ENCODE measurements at places on chromosomes 7 and 10.

GRCh38 chr10:32972929-32973328, 14.9 kb upstream of the ITGB1 start:
- DNase-seq = no peak

- DNase-seq = no peak
Observed at GRCh38 chr7:23938937-23939552, 229.0 kb downstream of the STK31 start.

DNA sequence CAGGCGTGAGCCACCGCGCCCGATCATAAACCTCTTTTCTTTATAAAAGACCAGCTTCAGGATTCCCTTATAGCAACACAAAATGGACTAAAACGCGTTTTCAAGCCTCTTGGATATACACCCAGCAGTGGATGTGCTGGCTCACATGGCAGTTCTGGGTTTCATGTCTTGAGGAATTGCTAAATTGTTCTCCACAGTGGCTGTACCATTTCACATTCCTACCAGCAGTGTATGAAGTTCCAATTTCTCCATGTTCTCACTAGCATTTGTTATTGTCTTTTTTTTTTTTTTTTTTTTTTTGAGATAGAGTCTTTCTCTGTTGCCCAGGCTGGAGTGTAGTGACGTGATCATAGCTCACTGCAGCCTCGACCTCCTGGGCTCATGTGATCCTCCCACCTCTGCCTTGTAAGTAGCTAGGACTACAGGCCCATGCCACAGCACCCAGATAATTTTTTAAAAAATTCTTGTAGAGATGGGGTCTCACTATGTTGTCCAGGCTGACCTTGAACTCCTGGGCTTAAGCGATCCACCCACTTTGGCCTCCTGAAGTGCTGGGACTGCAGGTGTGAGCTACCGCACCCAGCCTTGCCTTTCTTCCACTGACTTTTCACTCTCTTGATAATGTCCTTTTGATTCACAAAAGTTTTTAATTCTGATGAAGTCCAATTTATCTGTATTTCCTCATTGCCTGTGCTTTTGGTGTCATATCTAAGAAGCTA, 17.4 kb downstream of the TECPR1 start:
- no peak for DNase-seq

GRCh38 chr10:14362104-14362503, 31.4 kb upstream of the FRMD4A start:
- no peak for DNase-seq

GRCh38 chr10:3310016-3310784, 137.6 kb upstream of the PITRM1 start:
- no peak for DNase-seq

DNA sequence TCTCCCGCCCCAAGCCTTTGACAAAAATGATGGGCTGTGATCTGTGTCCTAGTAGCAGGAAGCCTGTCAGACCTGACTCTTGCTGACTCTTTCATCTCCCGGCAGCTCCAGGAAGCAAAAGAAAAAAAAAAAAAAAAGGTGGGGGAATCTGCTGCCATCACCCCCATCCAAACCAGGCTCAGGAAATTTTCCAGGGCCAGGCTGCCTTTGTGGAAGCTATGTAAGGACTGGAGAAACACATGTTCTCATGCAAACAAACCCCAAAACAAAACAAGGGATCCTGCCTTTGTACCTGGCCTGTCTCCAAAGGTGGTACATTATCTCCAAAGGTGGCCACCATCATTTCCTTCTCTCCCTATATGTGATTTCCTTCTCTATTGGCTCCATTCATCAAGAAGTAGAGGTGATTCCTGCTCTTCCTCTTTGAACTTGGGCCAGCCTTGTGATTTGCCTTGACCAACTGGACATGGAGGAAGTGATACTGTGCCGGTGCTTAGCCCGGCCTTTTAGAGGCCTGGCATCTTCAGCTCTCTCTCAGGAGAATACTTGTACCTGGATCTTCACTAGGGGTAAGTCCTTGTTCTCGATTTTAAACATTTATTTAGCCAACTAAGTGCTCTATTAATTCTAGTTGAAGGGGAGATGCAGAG, 192.2 kb upstream of the SVIL start:
- DNase-seq = no peak

DNA sequence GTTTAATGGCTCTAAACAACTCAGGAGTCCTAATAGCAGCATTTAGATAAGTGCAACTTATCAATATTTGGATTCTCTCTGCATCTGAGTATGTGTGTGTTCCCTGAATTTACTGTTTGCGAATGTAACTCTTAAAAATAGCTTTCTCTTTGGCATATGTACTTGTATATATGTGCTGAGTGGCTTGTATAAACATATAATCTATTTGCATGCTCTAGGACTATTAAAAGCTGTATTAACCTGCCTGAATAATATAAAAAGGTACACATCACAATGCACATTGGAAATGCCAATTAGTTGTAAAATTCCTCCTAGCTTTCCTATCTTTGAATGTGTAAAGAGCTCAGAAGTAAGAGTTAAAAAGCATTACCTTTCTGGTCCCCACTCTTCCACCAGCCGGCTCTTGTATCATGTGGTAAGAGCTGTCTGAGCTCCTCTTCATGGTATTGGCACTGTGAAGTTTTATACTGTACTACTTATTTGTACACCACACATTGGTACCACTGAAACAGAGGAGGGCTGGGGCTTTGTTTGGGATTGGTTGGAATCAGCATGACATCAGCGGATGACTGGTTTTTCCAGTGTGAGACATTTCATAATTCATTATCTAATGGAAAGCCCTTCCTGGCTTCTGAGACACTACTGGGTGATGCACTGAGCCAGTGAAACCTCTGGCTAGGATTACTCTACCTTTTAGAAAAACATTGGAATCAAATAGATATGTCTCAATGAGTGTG, at the start of gene INHBA:
Gene INHBA (minus strand): TSS at position 456 of the 737 bp plus-strand sequence. CDS start 2,716 bp downstream, outside the sequence.
- DNase-seq = no peak

- DNase-seq = no peak
Observed at GRCh38 chr10:132514821-132515520, 22.6 kb upstream of the INPP5A start.

GRCh38 chr10:4067531-4067930, 282.5 kb upstream of the KLF6 start:
- no peak for DNase-seq

- no peak for DNase-seq
Observed at GRCh38 chr10:68239596-68240150, 7.8 kb upstream of the ATOH7 start.

DNA sequence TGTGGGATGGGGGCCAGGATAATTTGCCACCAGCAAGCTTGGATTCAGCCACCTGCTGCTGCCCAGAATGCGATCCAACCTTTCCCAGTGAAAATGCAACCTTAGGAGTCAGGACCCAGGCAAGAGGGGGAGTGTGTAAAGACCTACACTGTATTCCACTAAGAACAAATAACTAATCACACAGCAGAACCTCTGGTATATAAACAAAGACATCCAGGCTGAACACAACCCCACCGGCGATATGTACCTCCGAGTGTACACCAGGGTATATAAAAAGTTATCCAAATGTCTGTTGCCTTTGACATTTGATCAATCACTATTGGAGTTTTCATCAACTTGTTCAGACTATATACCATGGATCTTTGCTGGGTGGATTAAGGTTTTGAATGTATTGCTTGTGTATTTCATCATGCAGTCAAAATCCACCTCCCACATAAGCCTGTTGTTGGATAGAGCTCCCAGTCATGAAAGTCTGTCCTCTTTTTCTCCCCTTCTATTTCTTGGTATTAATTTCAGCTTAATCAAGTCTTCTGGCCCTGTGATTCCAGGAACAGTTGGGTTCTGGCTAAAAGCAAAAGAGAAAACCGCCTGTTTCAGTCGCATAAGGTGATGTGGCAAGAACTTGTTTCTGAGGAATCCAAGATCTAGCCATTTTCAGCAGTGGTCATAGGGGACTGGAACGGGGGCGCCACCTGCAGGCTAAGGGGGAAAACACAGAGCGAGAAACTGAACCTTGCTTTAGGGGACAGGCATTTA, 290.7 kb downstream of the CCDC3 start:
- DNase-seq = peak; percentile 56

DNA sequence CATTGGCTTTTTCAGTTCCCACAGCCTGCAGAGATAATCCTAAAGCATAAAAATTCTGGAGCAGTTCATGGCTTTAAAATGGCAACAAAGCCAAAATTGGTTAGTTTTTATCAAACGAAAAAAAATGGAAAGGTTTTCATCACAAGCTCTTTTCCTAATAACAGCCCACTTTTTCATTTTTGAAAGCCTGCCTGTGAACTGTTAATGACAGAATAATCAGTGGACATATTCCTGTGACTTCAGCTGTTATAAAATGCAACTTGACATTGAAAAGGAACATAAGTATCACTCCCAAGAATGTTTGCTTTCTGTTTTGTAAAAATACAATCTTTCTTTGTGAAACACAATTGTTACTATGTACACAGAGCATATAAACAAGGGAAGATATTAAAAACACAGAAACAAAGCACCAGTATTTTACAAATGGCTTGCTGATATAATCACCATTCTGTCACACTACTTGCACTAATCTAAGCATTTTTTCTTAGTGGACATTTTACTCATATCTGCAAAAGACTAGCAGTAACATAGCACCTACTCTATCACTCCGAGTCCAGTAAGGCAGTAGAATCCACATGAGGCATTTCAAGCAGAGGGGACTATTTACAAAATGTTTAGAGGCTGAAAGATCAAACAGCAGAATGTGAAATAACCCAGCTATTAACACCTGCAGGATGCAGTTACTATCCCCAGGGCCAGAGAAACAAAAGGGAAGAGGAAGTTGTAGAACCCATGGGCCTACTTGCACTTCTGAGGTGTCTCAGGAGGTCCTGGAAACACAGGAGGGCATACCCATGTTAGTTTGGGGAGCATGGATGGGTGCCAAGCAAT, 26.4 kb downstream of the MACC1 start:
- DNase-seq = no peak

DNA sequence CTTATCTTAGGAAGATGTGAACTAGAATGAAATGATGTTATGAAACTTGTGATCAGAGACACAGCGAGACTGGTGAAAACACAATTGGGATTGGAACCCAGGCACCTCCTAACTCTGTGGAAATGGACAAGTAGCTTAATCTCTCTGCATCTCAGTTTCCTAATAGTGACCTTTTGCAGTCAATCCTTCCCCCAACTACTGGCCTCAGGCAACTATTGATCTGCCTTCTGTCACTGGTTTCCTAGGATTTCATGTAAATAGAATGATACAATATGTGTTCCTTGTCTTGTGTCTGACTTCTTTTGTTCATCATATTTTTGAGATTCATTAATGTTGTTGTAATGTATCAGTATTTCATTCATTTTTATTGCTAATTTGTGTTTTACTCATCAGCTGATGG, 341.7 kb downstream of the REEP3 start:
- DNase-seq = no peak

GRCh38 chr7:29360633-29361625, 166.4 kb downstream of the CHN2 start:
- DNase-seq = no peak

DNA sequence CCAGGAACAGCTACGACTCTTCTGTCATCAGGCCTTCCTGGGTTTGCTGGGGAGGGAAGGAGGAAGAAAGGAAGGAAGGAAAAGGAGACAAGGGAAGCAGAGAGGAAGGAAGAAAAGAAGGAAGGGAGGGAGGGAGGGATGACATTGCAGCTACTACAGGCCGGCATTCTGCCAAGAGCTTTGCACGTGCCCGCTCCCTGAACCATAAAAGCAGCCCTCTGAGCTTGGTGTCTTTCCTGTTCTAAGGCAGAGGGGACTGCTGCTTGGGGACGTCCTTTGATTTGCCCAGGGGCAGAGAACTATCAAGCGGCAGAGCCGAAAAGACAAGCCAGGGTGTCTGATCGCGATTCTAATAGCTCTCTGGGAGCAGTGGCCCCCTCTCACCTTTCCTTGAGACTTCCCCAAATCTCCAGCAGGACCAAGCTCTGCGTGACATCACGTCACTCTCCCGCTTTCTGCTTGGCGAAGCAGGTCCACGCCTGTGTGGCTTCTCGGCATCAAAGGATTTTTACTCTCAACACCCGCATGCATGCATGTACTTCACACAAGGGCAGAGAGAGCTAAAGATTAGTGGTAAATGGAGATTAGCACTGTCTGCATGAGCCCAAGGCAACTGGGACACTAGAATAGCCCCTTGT, 167.8 kb upstream of the AUTS2 start:
- DNase-seq = no peak

DNA sequence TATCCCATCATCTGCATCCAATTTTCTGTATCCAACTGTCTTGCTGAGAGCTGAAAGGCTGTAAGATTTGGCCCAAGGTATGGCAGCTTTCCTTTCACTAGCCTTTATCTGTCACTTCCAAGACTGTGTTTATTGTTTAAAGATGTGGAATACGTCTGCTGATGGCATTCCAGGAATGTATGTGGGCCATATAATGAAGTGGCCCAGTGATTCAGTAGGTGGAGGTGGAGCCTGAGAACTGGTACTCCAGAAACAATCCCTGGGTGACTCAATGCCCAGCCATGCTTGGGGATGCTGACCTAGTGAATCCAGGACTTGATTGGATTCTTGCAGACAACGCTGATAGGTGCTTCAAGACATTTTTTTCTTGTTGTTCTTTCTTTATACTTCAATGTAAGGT, 13.5 kb downstream of the NEUROD6 start:
- no peak for DNase-seq

DNA sequence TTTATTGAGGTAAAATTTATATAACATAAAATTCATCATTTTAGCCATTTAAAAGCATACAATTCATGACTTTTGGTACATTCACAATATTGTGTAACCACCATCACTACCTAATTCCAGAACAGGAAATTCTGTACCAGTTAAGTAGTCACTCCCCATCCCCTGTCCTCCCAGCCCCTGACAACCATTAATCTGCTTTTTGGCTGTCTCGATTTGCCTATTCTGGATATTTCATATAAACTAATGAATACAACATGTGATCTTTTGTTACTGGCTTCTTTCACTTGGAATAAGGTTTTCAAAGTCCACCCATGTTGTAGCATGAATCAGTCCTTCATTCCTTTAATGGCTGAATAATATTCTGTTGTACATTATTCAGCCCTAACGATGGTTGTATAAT, 115.6 kb upstream of the KLF14 start:
- DNase-seq = no peak

GRCh38 chr7:157233677-157234076, 95.0 kb downstream of the UBE3C start:
- DNase-seq = no peak

DNA sequence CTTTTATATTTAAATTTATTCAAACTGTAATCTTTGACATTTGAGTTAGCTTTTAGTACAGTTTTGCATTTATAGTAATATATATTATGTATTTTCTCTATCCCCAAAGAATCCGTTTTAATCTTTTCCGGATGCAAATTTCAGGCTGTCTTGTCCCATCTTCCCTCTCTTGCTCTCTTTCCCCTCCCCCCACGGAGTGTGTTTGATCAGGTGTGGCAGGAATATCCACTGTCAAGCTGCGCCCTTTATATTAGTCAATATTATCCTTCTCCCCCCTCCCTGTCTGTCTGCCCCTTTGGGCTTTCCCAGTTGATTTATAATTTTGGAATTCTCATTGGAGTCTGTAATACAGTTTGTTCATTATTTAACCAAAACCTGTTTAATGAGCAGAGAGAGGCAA, 19.0 kb downstream of the GBF1 start:
- DNase-seq = no peak

GRCh38 chr7:91266067-91266688, 1.9 kb downstream of the FZD1 start:
- no peak for DNase-seq

DNA sequence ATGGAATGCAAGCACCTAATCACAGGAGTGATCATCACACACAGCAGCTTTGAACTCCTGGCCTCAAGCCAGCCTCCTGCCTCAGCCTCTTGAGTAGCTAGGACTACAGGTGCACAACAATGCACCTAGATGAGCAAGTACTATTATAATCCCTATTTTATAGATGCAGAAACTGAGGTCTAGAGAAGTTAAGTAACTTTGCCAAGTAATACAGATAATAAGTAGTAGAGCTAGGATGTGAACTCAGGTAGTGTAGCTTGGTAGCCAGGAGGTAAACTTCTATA, 33.7 kb downstream of the DNAJC12 start:
- no peak for DNase-seq
